SJCRH30 (cell line): ENCODE measurements at places on chromosomes 4 and X. TPM values are rescaled to one million over a fixed set of nuclear protein-coding genes. Genes with fewer than 3 reads are reported as not detected.
A peak's percentile ranks its signal among the peaks of the same experiment; 100 is the strongest.

DNA sequence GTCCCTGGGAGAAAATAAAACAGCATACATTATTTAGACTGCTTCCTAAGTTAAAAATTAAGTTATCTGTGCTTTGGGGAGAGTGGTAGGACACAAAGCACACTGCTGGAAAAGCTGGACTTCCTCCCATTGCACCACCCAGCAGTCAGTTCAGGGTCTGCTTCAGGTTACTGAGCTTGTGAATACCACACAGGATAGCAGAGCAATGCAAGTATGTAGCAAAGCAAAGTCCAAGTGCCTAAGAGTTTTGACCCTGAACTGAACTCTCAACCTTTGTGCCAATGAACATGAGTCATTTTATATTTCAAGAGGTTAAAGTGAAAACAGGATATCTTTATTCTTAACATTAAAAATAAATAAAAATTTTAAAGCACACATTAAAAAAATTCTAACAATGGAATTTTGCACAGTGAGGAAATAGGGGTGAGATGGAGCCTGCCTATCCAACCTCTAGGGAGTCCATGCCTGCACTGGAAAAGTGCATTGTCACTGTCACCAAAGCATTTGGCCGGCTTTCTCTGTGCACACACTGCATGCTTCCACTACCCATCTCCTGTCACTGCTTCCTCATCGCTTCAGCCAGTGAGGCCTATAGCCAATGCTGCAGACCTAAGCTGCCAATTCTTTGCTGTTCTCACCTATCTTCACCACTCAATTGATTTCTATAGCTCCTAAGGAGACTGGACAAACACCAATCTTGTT is 50.9 kb downstream of the ABCG2 start:
- DNase-seq = no peak

DNA sequence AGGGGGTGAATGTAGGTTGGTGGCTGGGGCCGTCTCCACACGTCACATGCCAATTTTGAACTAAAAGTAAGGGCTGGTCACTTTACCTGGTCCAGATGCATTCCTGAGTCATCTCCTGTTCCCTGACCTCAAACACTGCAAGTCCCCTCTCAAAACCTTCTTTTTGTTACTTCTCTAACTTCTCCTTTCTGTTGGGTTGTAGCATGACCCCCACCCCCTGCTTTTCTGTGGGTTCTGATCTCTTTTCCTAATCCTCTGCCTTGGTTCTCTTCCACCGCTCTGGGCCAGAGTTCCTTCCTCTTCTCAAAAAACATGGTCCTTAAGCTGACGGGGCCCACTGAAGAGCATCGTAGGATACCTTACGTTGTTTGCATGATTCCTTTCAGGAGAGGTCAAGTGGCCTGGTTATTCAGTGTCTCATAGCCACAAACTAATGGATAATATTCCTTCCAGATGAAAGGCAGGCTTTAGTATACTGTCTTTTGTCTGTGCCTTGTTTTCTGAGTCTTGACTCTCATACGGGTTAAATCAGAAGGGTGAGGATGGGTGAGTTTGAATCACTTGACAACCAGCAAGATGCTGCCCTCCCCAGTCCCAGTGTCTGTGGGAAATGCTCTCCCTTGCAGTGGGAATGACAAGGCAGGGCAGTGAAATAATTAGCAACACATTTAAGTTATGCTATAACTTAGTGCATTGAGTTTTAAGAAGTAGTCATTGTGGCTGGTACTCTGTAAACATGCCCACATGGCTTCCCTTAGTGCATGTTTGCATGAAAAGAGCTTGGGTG is 15.1 kb downstream of the SMS start:
- DNase-seq = no peak

The PDE5A gene
- 2.9 and 4.3 TPM in 2 replicates for total RNA-seq

DNA sequence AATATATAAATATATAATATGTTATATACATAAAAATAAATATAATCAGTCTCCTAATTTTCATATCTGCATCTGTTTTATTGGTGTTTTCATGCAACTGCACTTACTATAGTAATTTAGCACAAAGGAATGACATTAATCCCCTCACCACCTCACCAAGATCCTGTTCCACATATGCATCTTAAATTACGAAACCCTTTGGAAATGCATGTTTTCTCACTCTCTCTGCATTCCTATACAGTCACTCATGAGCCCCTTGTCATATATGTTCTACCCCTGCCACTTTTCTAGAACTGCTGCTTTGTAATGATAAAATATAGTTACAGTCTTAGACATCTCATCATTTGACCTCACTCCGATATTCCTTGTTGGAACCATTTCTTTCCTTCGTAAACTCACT is 728.7 kb upstream of the SLIT2 start:
- DNase-seq = no peak

- no peak for DNase-seq
These were observed 158.5 kb downstream of the MID1IP1 start for GRCh38 chrX:38959736-38960135.

GRCh38 chr4:169100670-169101101 is 90.6 kb upstream of the CBR4 start:
- DNase-seq = peak; percentile 51

- DNase-seq = peak; percentile 32
These were observed 83.6 kb downstream of the JAKMIP1 start for GRCh38 chr4:6116696-6117285.

The CLDN22 gene
- not detected in 2 replicates for total RNA-seq

The VCX3B gene
- not detected in 2 replicates for total RNA-seq
